ENCODE measurements at places on chromosomes 2 and 18.

DNA sequence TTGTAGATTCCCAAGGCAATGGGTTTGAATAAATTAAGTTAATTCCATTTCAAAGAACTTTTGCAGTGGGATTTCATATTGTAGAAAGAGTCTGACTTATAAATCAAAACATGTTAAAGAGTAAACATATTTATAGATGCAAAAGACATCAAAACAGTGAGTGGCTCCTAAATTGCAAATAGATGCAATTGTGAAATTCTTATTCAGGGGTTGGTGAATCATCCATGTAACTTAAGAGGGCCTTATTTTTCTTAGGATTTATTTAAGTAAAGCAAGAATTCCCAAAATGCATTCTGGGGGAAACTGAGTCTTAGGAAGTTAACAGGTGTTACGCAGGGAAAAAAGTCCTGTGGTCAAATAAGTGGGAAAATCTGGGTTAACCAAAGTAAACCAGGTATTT lies 11.3 kb downstream of the TANC1 start:
- DNase-seq, result no peak

DNA sequence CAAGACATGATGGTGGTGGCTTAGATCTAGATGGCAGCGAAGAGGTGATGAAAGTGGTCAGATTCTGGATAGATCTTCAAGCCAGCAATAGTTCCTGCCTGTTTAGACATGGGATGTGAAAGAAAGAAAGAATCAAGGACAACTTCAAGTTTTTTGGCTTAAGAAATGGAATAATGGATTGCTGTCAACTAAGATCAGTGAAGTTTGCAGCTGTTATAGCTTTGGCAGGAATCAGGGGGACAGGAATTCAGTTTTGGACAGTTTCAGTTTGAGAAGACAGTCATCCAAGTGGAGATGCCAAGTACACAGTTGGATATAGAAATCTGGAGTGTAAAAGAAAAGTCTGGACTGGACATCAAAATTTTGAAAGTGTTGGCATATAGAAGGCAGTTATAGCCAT lies 283.7 kb upstream of the PKDCC start:
- no peak for DNase-seq

GRCh38 chr2:159840616-159841015 lies 42.6 kb upstream of the CD302 start:
- no peak for DNase-seq

- no peak for DNase-seq
Measured at GRCh38 chr2:198499539-198499938, 695.1 kb downstream of the PLCL1 start.

GRCh38 chr2:113826346-113827285 lies 63.3 kb upstream of the ACTR3 start:
- DNase-seq, result no peak

GRCh38 chr2:196821195-196821594 lies 12.0 kb upstream of the C2orf66 start:
- DNase-seq, result no peak
